Astrocyte (in vitro differentiated cells and primary cell): ENCODE measurements at places on chromosomes 7 and 10. TPM values are rescaled to one million over a fixed set of nuclear protein-coding genes. Genes with fewer than 3 reads are reported as not detected.

MSS51 gene
- total RNA-seq = 0.87 and 1.1 TPM in 2 replicates

TAS2R4 gene
- 1.1 and 1.2 TPM in 2 replicates for total RNA-seq

BMPR1A gene
- total RNA-seq = 52.2 and 52.7 TPM in 2 replicates

HILPDA gene
- total RNA-seq = 12.4 TPM in 2 replicates

HTRA1 gene
- total RNA-seq = 34.9 and 89.8 TPM in 2 replicates

TFEC gene
- 1.4 and 1.8 TPM in 2 replicates for total RNA-seq

PON1 gene
- total RNA-seq = 0.99 and 1.00 TPM in 2 replicates

MLXIPL gene
- total RNA-seq = 0.41 TPM in 1 of 2 replicates, not detected in the other

GFRA1 gene
- 12.7 and 24.2 TPM in 2 replicates for total RNA-seq

SLC13A1 gene
- total RNA-seq = not detected in 2 replicates

AKR1C1 gene
- total RNA-seq = 0.60 and 1.3 TPM in 2 replicates

CRTAC1 gene
- 0.66 and 2.6 TPM in 2 replicates for total RNA-seq

GIMAP6 gene
- not detected in 2 replicates for total RNA-seq

KAZALD1 gene
- total RNA-seq = 8.1 and 9.6 TPM in 2 replicates

TMEM225B gene
- total RNA-seq = 0.23 and 0.43 TPM in 2 replicates

ITGB8 gene
- total RNA-seq = 10.8 and 11.1 TPM in 2 replicates

GSDME gene
- total RNA-seq = 25.0 and 27.7 TPM in 2 replicates

AS3MT gene
- 0.34 and 0.64 TPM in 2 replicates for total RNA-seq

TYW1 gene
- total RNA-seq = 16.3 and 16.6 TPM in 2 replicates

SPDYE1 gene
- not detected in 2 replicates for total RNA-seq

MEOX2 gene
- not detected in 2 replicates for total RNA-seq

GPR15LG gene
- total RNA-seq = not detected in 2 replicates

KLF14 gene
- total RNA-seq = 0.07 TPM in 1 of 2 replicates, not detected in the other

SLC26A3 gene
- not detected in 2 replicates for total RNA-seq
